Pons (tissue), 1 donor: ENCODE measurements at places on chromosomes 6 and 20.

DNA sequence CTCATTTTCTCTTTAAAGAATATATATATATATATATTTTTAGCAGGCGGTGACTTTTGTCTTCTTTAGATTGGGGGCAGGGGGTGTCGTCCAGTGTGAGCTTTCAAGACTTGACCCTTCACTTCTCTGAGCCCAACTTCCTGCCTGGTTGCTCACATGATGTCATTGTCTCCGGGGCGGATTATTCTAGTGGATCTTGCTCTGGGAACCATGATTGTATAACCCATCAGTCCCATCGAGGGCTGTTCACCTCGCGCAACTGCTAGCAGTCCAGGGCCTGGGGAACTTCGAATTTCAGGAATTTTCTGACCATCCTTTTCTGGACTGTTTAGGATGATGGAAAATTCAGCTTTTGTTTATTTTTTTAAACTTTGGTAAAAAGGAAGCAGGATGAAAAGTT lies 1.0 kb downstream of the IGF2R start:
- DNase-seq, result peak; percentile 77

DNA sequence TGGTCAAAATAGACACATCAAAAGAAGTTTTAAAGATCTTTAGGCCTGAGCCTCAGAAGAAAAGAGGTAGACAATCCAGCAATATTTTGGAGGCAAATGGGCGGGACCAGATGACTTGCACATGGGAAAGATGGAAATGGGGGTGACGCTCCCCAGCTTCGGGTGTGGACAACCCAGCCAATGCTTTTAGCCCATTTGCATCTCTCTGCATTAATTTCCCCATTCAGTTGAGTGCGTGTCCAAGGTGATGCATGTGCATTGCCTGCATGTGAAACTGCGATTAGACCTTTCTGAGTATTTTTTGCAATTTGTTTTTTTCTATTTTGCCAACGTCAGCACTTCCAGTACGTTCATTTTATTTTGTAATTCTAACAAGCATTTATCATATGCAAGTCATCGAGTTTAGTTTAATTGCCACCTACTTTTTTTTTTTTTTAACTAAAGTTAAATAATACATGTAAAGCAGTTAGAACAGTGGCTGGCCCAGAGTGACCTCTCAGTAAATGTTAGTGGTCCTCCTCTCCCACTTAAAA lies 24.2 kb downstream of the PDRG1 start:
- DNase-seq, result no peak

DNA sequence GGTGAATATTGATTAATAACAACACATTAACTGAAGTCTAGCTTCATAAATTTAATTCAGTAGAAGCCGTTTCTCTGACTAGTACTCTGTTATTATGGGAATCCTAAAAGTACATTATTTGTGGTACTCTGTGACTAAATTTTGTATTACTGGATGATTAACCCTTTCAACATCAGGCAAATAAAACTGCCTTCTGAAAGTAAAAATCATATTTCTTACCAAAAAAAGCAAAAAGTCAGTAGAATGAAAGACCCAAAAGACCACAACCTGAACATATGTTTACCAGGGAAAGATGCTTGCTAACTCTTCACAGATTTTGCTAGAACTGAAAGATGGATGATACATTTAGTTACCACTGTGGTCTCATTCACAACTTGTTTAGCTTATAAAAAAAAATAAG lies 73.2 kb downstream of the AHI1 start:
- DNase-seq, result no peak

GRCh38 chr6:156534594-156534993 lies 242.6 kb upstream of the ARID1B start:
- no peak for DNase-seq

- no peak for DNase-seq
Measured at GRCh38 chr6:54431466-54431865, 123.2 kb downstream of the TINAG start.
